ENCODE measurements at places on chromosomes 13 and 19. TPM values are rescaled to one million over a fixed set of nuclear protein-coding genes. Genes with fewer than 3 reads are reported as not detected.
A peak's percentile ranks its signal among the peaks of the same experiment; 100 is the strongest.

DNA sequence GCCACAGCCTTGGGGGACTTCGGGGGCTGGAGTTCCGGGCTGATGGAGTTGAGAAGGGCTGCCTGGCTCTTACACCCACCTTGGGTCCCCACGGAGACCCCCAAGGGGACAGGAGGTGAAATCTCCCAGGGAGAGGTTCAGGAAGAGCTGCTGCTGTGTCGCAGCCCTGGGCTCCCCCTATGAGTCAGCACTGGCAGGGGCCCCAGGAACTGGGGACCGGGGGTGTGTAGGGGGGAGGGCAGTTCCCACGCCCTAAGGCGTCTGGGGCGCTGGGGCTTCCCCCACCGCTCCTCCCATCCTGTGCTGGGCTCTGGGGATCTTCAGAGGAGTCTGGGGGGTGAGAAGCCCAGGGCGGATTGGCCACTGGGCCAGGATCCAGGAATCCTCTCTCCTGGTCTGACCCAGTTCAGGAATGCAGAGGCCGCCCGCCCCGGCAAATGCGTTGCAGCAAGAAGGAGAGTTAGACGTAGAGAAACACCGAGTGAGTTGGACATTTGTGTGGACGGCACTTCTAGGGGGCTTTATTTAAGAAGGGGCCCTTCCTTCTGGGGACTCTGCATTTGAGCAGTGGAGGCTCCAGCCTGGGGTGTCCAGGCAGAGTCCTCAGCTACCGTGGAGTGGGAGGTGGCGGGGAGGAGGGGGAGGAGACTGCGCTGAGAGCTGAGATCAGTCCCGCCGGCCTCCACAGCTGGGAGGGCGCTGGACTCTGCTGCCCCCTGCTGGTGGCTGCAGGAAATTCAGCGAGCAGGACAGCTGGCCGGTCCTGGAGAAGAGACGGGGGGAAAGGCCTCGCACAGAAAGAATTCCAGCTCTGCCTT is 15.0 kb upstream of the NANOS3 start:
- peaks cover 6% of the 10 kb centered on the region for H3K27me3 ChIP-seq
- peaks cover 23% of the 10 kb centered on the region for H3K4me1 ChIP-seq
- H3K36me3 ChIP-seq = no peaks in the 10 kb centered on the region
- peak; percentile 93 for DNase-seq

DNA sequence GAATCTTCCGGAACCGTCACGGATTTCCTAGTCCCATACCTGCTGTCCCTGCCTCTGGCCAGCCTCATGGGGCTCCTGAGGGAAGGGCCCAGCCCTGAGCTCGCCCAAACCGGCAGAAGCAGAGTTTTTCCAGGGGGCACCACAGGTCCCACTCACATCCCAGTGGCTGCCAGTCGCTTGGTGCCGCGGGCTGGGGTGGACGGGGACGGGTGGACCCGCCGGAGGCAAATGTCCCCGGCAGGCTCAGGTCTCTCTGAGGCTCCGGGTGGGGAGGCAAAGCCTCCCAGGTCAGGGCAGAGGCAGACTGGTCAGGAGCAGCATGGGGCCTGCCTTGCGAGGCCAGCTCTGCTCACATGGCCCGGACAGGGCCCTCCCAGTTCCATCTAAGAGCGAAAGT is 24.8 kb downstream of the ADPRHL1 start:
- H3K4me3 ChIP-seq = no peak overlapping the region
- H3K27ac ChIP-seq = no peak overlapping the region
- no peaks in the 10 kb centered on the region for H3K36me3 ChIP-seq
- H3K27me3 ChIP-seq = no peaks in the 10 kb centered on the region
- DNase-seq = no peak

- no peak overlapping the region for H3K4me3 ChIP-seq
- H3K4me1 ChIP-seq = peaks cover 24% of the 10 kb centered on the region
- DNase-seq = peak; percentile 26
- H3K27ac ChIP-seq = peak overlapping the region; percentile 21
- no peaks in the 10 kb centered on the region for H3K27me3 ChIP-seq
These were observed 40.9 kb downstream of the ATP7B start for GRCh38 chr13:51970349-51970748.

DNA sequence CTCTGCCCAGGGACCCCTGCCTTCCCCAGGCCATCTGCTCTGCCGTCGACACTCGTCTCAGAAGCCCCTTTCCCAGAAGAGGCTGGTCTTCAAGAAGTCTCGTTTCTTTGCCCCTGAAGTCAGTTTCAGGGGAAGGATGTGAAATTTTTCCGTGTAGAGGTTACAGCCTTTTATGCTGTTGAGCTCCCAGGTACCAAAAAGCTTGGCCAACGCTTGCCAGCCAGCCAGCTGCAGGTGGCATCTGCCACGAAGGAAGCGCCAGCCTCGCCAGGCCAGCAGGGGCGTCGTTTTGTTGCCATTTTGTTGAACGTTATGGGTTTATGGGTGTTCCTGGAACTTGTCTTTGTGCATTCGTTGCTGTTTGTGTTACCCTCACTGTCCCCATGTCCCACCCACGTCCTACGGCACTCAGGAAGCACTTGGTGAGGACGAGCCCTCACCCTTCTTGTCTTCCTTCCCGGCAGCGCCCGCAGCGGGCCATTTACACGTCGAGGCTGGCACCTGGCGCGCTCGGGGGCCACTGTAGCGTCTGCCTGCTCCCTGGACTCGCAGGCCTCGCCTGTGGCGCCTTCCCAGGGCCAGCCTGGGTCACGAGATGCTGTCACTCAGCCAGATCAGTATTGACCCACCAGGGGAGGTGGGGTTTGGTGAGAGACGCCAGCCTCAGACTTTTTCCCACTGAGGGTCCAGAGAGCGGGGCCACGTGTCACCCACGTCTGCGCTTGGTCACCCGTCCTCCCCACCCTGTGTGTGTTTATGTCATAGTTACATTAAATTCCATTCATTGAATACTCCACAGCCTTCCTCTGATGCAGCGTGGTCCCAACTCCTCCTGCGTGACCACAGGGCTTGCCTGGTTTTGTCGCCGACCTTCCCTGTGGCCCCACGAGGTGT is 37.1 kb downstream of the AP1M1 start:
- H3K4me1 ChIP-seq = no peaks in the 10 kb centered on the region
- peaks cover 53% of the 10 kb centered on the region for H3K36me3 ChIP-seq
- H3K4me3 ChIP-seq = no peak overlapping the region
- no peaks in the 10 kb centered on the region for H3K27me3 ChIP-seq
- no peak for DNase-seq

GRCh38 chr13:46369506-46370277 is 17.4 kb downstream of the RUBCNL start:
- no peaks in the 10 kb centered on the region for H3K27me3 ChIP-seq
- H3K4me1 ChIP-seq = peaks cover 22% of the 10 kb centered on the region
- peak overlapping the region; percentile 8 for H3K27ac ChIP-seq
- no peak for DNase-seq
- no peak overlapping the region for H3K4me3 ChIP-seq

GRCh38 chr13:41699759-41700158 is 242.4 kb downstream of the RGCC start:
- no peak overlapping the region for H3K27ac ChIP-seq
- peaks cover 6% of the 10 kb centered on the region for H3K36me3 ChIP-seq
- no peak overlapping the region for H3K4me3 ChIP-seq
- no peaks in the 10 kb centered on the region for H3K27me3 ChIP-seq
- no peak for DNase-seq

DNA sequence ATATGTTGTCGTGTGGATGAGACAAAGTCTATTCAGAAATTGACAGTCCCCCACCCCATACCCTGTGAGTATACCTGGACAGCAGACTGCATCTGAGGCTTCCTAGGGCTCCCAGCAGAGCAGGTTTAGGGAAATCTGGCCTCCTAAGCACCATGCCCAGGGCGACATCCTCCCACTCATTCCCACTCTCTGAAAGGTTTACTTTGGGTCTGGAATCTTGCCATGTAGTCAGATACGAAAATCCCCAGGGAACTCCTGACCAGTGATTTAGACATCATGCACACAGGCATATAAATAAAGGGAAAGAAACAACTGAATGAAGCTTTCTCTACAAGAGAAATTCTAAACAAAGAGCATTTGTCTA is 717 bp upstream of the NALCN start:
- H3K36me3 ChIP-seq = no peaks in the 10 kb centered on the region
- H3K27ac ChIP-seq = no peak overlapping the region
- H3K4me1 ChIP-seq = no peaks in the 10 kb centered on the region

- no peak for DNase-seq
- H3K4me3 ChIP-seq = no peak overlapping the region
- no peaks in the 10 kb centered on the region for H3K27me3 ChIP-seq
- H3K4me1 ChIP-seq = no peaks in the 10 kb centered on the region
These were observed 12.3 kb downstream of the MEF2B start for GRCh38 chr19:19157808-19158207.

DNA sequence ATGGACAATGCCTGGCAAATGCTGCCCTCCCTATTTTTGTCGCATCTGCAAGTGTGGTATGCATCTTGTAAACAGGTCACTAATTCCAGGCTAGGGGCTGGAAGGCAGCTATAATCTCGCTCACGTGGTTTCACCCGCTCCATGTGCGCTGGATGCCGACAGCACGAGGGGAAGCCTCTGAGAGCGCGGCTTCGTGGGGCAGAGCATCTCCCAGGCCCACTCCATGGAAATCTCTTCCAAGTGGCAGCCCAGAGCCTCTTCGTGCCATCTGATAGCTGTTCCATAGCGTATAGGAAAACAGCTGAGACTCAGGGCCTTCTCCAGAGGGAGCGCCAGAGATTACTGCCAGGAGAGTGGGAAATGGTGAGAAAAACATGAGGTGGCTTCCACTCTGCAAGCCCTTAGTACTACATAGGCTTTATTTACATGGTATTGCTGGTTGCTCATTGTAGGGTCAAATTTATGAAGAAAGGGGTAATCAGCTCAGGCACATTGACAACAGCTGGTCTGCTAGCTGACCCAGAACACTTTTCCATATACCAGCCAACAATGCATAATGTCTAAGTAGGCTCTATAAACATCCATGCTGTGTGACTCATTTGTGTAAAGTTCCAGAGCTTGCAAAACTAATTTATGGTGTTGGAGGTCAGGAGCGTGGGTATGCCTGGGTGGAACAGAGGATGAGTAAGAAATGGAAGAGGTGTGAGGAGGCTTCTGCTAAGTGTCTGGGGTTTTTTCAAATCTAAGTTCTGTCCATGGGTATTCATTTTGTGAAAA is 165.2 kb downstream of the SHISA2 start:
- DNase-seq = peak; percentile 33
- no peaks in the 10 kb centered on the region for H3K27me3 ChIP-seq
- no peak overlapping the region for H3K4me3 ChIP-seq
- H3K36me3 ChIP-seq = no peaks in the 10 kb centered on the region

SULT2B1 gene
- polyA plus RNA-seq = 1.0 TPM

POGLUT2 gene
- polyA plus RNA-seq = 15.4 TPM

CAMSAP3 gene
- 73.9 TPM for polyA plus RNA-seq
